ENCODE measurements at places on chromosomes 3 and 15.

GRCh38 chr3:46856576-46857471 is 6.4 kb downstream of the MYL3 start:
- no peak for DNase-seq

DNA sequence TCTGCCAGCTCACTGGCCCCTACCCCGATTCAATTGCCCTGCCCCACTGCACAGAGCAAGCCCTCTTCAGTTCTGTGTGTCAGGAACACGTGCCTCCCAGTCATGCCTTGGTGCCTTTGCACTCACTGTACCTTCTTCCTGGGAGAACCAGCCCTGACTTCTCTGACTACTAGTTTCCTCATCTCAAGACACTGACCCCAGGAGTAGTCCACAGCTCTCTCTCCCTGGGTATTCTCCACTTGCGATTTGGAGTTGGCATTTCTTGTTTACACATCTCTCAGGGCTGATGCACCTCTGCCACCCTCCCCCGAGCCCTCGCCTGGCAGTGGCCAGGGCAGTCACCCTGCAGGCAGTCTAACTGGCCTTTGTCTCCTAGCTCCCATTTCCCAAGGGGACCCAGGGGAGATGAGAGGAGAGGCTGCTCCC is 5.7 kb downstream of the CISH start:
- no peak for DNase-seq

DNA sequence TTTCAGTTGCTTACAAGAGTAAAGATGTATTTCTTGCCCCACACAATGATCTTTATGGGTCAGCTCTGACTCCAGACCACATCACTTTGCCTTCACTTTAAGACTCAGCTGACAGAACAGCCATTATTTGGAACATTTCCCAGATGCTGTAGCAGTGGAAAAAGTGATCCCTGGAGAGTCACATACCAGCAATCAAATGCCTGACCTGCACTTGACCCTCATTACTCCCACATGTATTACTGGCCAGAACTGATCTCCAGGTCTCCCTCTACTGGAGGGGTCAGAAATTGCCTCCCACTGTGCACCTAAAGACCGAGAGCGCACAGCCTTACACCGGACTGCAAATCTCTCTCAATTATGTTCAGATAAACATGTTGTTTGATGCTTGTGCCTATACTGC is 88.6 kb upstream of the ZNF385D start:
- DNase-seq: no peak

- no peak for DNase-seq
Observed at GRCh38 chr15:41019174-41019573, 65.9 kb downstream of the CHAC1 start.

DNA sequence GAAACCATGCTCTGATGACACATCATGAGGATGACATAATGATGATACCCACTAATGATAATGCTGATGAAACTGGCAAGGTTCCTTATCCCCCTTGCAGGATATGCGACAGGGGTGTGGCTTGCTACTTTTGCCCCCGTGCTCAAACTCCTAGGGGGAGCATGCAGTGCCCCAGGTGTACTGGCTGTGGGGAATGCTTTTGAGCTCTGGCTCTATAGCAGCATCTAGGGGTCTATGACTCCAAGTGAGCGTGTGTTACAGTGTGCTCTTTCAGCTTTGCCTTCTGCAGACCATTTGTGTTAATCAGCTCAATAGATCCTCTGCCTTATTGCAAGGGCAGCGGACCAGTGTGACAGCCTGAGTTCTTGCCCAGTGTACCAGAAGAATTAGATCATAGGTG is 1239.5 kb downstream of the SI start:
- no peak for DNase-seq

DNA sequence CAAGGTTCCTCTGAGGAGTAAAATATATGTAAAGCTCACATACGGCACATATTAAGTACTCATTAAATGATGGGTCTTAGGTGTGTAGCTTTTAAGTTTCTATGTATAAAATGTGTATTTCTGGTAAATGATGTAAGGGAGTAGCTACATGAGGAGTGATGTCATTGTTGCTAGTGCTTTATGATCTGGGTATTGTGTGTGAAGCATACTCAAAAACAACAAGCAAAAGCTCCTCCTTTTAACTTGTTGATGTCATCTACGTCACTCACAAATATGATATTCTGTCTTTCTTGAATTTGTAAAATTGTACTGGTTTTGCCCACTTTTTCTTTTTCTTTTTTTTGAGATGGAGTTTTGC is 1.4 kb upstream of the HERC1 start:
- DNase-seq: no peak

All from NCI-H1105 (cell line).